RCC 7860 (cell line): ENCODE measurements at places on chromosomes 13 and 19.

DNA sequence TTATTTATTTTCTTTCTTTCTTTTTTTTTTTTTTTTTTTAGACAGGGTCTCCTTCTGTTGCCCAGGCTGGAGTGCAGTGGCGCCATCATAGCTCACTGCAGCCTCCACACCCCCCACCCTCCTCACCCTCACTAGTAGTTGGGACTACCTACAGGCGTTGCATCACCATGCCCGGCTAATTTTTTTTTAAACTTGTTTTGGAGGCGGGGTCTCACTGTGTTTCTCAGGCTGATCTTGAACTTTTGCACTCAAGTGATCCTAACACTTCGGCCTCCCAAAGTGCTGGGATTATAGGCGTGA, 33.6 kb downstream of the GJA3 start:
- no peak for DNase-seq

DNA sequence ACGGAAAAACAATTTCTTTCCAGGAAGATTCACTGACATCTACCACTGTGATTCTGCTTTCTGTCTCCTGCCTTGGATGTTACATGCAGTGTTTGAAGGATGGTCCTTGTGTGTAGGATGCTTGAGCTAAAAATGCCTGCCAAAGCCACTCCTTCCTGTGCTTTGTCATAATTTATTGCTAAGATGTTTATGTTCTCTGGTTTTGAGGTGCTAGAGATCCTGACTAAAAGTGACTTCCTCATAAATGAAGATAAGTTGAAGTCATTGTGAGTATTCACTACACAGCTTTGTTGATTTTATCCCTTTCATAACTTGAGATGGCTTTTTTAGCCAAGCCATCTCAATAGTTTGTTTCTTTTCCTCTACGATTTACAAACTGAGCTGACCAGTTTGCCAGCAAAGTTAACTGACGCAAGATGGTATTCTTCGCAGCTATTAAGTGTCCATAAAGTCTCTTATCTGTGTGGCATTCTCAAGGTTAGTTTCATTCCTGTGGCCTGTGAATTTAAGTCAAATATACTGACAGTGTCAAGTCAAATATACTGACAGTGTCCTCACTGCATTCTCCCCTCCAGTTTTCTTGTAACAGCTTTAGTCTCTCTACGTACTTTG, 15.7 kb upstream of the FBXL3 start:
- DNase-seq, result no peak

DNA sequence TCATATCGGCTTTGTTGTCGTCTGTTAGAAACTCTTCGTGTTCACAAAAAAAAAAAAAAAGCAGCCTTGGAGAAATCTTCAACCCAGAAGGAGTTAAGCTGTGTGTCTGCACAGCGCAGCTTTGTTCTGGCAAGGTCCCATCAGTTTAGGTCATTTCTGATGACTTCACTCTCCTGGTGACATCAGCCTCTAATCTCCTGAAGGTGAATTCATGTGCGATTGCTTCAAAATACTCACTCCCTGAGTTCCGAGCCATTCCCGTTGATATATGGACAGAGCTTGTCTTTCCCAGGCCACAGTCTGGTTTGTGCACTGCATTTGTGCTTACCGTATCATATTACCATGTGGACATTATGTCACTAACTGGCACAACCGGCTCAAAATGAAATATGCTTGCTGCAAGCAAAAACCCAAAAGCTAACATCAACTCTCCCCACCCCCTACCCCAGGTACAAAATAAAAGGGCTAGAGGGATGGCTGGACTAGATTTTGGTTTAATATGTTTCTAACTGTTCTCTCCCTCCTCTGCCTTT, 342.4 kb downstream of the KCNRG start:
- DNase-seq, result peak; percentile 95

DNA sequence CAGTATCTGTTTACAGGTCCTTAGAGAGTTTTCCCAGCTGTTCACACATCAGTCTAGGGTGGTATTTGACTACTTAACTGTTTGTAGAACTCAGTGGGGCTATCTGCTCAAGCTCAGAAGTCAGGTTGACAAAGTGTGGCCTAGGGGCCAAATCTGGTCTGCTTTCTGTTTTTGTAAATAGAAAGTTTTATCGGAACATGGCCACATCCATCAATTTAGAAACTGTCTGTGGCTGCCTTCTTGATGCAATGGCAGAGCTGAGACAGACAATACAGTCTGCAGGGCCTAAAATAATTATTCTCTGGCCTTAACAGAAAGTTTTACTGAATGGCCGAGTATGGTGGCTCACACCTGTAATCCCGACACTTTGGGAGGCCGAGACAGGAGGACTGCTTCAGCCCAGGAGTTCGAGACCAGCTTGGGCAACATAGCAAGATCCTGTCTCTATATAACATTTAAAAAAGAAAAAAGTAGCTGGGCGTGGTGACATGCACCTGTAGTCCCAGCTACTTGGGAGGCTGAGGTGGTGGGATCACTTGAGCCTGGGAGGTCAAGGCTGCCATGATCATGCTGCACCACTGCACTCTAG, 2.4 kb downstream of the SMG9 start:
- no peak for DNase-seq

DNA sequence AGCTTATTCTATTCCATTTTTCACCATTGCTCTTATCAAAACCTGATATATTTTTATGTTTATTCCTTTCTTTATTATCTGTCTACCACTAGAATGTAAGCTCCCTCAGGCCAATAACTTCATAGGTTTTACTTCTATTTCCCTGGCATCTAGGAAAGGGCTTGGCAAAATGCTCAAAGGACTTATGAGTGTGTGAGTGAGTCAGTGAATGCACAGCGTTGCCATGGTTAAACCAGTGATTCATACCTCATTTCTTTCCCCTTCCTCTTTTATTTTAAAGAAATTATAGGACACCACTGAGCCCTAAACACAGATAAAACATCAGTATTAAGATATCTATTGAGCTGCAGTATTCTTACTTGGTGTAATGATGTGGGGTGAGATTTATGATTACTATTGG, 162.1 kb downstream of the GPC6 start:
- DNase-seq, result peak; percentile 7

- peak; percentile 8 for DNase-seq
Observed at GRCh38 chr13:59746291-59746962, 417.3 kb downstream of the DIAPH3 start.

DNA sequence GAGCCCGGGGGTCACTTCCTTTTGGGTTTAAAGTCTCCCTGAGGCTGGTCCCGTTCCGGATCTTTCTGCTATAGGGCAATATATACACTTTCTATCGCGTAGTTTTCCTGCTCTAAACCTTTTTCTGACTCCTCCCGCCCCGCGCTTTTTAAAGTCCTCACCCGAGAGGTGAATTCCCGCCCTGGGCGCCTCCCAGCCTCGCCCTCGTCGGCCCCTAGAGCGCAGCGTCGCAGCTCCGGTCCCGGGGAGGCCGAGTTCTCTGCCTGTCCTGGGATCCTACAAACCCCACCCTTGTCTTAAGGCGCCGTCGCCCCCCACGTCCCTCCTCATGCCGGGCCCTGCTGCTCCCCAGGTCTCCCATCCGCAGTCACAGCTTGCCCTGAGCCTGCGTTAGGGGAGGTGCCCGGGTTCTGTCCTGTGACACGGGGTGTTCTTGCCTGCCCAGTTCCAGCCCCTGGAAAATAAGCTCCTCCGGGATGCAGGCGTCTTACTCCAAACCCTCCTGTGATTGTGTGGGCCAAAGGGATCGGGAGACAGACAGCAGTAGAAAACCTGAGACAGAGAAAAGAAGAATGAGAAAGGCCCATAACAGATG, 491 bp downstream of the ZNF525 start:
- DNase-seq, result no peak

GRCh38 chr19:6484831-6485230, 3.2 kb upstream of the DENND1C start:
- no peak for DNase-seq

DNA sequence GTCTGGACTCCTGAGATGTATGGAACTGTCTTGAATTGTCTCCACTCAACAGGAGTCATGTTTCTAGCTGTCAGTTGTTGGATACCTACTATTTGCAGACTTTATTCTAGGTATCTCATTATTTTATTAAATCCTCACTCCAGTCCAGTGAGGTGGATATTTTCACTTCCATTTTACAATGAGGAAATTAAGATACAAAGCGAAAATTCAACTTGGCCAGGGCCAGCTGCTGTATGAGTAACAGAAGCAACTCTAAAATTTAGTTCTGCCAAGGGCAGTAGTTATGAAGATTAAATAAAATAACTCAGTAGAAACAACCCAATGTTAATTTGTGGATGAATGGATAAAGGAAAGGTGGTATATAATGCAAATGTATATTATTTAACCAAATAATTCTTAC, 12.6 kb upstream of the NDFIP2 start:
- no peak for DNase-seq

DNA sequence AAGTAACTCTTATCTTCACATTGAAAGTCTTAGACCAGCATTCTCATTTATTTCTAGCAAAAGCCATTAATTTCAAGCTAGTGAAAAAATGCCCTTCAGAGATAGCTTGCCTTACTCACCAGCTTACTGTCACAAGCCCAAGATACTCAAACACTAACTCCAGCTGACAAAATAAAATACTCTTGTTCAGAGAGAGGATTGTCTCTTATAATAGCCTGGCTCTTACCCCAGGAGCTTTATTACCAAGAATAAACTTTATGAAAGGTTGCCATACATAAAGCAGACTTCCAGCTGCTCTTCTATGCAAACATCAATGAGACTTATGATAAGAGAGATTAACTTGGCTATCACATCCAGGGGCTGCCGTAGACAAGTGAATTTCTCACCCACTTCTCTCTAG, 53.6 kb downstream of the XPO4 start:
- no peak for DNase-seq

DNA sequence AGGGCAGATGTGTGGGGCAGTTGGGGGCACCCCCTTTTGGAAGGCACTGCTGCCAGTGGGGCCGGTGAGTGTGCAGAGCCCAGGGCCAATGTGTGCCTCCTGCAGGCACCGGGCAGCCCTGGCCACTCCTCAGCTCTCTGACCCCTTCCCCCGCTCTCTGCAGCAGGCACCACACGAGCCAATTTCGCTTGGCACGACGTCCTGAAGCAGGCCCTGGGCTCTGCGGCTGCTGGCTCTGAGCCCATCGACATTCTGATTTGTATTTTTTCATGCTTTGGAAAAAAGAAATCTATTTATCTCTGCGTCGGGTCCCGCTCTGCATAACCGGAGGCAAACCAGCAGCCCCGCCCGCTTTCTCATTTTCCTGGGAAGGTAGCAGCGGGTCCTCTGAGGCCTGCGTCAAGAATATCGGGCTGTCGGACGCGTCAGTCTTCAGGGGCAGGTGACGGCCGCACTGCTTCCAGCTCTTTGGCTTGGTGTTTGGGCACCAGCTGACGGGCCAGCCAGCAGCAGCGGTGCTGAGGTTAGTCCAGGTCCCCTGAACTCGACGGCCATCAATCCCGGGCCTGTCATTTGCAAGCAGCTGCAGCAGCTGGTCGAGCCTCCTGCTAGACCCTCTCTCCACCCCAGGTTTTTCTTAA, 134.3 kb downstream of the KDM4B start:
- no peak for DNase-seq

DNA sequence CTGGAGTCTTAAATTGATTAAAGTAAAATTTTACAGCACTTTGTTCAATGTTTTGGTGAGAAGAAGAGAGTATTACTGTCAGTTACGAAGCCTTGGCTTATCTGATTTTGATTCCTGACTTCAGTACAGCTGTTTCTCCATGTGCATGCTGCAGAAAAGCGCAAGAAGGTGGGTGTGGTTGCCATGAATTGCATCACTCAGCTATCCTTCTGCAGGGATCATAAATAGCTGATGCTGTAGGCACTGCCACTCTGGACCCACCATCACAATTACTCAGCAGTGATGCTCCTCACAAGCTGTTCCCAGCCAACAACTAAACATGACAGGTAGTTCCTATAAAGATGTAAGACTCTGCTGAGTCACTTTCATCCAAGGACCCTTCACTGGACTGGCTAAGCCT, 321.2 kb downstream of the IRS2 start:
- DNase-seq, result no peak

GRCh38 chr19:43564800-43565199, 10.5 kb downstream of the XRCC1 start:
- DNase-seq, result no peak

- DNase-seq, result peak; percentile 51
Observed at GRCh38 chr13:36345438-36346221, 564 bp downstream of the SPART start.
